Activated naive CD8-positive, alpha-beta T cell treated with anti-CD3 and anti-CD28 coated beads, Interleukin-2, amount 10 ng/mL, durations not matched to agents 7 days and 5 days (primary cell): ENCODE measurements at places on chromosomes 12 and 14. TPM values are rescaled to one million over a fixed set of nuclear protein-coding genes. Genes with fewer than 3 reads are reported as not detected.

The BIN2 gene
- 161 TPM for total RNA-seq

The CHGA gene
- total RNA-seq, result not detected

The TSFM gene
- 24.4 TPM for total RNA-seq

The IRAK3 gene
- 0.43 TPM for total RNA-seq

The CATSPERB gene
- total RNA-seq, result 2.3 TPM

The CCDC177 gene
- not detected for total RNA-seq

The RD3L gene
- total RNA-seq, result not detected

The CISTR gene
- not detected for total RNA-seq

The CLEC4D gene
- not detected for total RNA-seq

The STXBP6 gene
- total RNA-seq, result not detected

The SLC25A21 gene
- not detected for total RNA-seq

The RND1 gene
- total RNA-seq, result 3.8 TPM

The SOX5 gene
- total RNA-seq, result not detected

The PTPRB gene
- total RNA-seq, result not detected

The TMEM30B gene
- total RNA-seq, result 1.6 TPM

The TMEM179 gene
- not detected for total RNA-seq

The RFLNA gene
- total RNA-seq, result not detected

The DPPA3 gene
- total RNA-seq, result not detected

The INTS13 gene
- total RNA-seq, result 42.4 TPM

The LRRIQ1 gene
- not detected for total RNA-seq

The DPF3 gene
- total RNA-seq, result 3.8 TPM

The TMED10 gene
- 154 TPM for total RNA-seq

The KRT3 gene
- total RNA-seq, result not detected

The NPFF gene
- not detected for total RNA-seq

The KRT75 gene
- total RNA-seq, result not detected

The PTGDR gene
- total RNA-seq, result 3.1 TPM

The COCH gene
- 2.2 TPM for total RNA-seq

The GLT1D1 gene
- not detected for total RNA-seq

The PMEL gene
- not detected for total RNA-seq

The ARHGEF25 gene
- 1.3 TPM for total RNA-seq

The CCDC196 gene
- total RNA-seq, result not detected

The LMNTD1 gene
- total RNA-seq, result not detected

The INHBC gene
- not detected for total RNA-seq
